ENCODE measurements at places on chromosomes 2 and 18. TPM values are rescaled to one million over a fixed set of nuclear protein-coding genes. Genes with fewer than 3 reads are reported as not detected.

DNA sequence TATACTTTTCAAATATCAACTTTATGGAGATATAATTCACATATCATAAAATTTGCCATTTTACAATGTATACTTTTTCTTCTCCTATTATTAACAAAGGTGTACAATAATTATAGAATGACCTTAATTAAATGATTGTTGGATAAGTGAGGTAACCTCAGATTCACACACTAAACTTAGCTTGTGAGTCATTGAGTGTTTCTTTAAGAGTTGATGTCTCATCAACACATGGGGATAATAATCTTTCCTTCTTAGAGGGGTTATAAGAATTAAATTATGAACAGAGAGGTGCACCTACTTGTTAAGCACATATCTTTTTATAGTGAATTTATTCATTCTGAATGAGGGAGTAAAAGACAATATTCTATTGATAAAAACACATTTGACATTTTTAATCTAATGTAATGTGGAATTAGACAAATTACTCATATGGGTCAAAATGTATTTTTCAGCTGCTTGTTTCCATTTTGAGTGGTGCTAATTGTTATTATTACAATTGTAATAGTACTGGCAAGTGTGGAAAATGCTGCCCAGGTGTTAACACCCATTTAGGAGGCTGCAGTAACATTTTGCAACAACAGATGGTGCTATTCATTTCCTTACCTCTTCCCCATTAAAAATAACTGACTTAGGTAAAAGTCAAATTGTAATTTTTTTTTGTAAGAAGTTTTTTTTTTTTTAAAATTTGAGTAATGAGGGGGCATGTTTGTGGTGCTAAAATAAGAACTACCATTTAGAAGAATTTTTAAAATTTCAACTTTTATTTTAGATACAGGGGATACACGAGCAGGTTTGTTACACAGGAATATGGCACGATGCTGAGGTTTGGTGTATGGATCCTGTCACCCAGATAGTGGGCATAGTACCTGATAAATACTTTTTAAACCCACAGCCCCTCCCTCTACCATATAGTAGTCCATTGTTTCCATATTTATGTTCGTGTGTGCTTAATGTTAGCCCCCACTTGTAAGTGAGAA lies 32.1 kb upstream of the DYNAP start:
- DNase-seq, result no peak

The CXCR4 gene
- 4.4 TPM for total RNA-seq

DNA sequence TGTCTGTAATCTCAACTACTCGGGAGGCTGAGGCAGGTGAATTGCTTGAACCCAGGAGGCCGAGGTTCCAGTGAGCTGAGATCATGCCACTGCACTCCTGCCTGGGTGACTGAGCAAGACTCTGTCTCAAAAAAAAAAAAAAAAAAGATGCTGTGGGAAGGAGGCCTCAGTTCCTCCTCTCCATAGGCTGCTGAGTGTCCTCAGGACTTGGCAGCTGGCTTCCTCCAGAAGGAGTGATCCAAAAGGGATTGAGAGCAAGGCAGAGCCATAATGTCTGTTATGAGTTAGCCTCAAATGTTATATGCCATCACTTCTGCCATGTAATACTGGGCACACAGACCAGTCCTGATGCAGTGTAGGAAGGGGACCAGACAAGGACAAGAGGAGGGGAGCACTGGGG lies 6.6 kb upstream of the NPC1 start:
- DNase-seq, result no peak

The CCDC121 gene
- total RNA-seq, result 3.5 TPM

- peak; percentile 24 for DNase-seq
Observed at GRCh38 chr2:70668911-70669310, 99.1 kb downstream of the ADD2 start.

GRCh38 chr2:156565066-156565710 lies 129.0 kb downstream of the GPD2 start:
- DNase-seq, result no peak

DNA sequence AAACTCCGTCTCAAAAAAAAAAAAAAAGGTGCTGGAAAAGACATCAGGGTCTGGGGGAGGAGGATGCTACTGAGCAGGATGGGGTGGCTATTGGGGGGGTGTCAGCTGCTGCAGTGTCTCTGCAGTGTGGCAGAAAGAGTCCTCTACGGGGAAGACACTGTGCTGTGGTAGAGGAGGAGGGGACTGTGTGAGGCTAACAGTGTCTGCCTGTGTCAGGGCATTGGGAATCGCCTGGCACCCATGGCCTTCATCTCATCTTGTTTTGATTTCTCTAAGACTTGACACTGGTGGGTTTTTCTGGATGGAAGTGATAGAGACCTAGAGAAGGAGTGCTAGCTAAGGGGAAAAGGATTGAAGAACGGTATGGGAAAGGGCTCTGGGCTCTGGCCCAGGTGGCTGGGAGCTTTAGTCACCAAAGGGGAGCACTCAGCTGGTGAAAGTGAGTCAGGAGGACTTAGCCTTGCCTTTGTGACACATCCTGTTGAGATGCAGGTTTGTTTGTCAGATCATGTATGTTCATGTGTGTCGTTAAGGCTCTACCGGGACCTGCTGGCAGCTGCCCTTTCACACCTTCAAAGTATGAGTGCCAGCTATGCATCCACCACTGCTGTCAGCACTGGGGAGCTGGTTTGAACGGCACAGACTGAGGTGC lies 58.0 kb downstream of the FARP2 start:
- DNase-seq, result no peak

The FAM228A gene
- total RNA-seq, result 0.35 TPM

DNA sequence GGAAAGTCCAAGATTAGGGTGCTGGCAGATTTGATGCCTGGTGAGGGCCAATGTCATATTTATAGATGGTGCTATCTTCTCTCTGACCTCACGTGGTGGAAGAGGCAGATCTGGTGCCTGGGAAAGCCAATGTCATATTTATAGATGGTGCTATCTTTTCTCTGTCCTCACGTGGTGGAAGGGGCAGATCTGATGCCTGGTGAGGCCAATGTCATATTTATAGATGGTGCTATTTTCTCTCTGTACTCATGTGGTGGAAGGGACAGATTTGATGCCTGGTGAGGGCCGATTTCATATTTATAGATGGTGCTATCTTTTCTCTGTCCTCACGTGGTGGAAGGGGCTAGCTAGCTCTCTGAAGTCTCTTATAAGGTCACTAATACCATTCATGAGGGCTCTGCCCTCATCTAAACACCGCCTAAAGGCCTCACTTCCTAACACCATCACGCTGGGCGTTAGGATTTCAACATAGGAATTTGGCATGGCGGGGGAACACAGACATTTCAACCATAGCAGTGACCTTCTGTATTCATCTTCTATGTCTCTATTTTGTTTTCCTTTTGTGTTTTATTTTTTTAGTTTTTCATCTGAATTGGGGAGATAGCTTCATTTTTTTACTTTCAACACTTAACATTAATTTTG lies 278.4 kb downstream of the SPAG16 start:
- no peak for DNase-seq

DNA sequence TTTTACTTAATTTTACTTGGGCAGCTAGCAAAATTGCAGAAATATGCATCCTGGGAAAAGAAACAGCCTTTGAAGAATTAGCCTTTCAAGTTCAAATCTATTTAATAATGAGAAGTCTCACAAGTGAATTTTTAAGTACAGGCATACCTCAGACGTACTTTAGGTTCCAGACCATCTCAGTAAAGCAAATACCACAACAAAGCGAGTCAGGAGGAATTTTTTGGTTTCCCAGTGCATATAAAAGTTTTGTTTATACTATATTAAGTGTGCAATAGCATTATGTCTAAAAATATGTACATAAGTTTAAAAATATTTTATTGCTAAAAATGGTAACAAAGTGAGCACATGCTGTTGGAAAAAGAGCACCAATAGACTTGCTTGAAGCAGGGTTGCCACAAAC lies 50.8 kb upstream of the TWSG1 start:
- DNase-seq, result no peak

The CRYGD gene
- total RNA-seq, result not detected

DNA sequence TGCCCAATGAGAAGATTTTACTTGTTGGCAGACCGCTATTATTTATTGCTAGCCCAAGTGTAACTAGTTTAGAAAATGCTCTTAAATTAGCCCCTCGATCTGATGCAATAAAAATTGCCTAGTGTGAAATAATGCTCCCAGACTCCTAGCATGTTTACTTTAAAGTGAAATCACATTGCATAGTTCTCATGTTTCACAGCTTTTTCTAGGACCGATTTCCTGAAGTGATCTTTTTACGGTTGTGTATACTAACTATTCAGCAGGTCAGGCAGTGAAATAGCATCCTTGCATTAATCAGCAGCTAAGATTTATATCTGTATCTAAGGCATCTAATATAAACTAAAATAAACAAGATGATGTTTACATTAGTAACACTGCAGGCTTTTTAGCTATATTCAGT lies 52.4 kb downstream of the PMS1 start:
- no peak for DNase-seq

DNA sequence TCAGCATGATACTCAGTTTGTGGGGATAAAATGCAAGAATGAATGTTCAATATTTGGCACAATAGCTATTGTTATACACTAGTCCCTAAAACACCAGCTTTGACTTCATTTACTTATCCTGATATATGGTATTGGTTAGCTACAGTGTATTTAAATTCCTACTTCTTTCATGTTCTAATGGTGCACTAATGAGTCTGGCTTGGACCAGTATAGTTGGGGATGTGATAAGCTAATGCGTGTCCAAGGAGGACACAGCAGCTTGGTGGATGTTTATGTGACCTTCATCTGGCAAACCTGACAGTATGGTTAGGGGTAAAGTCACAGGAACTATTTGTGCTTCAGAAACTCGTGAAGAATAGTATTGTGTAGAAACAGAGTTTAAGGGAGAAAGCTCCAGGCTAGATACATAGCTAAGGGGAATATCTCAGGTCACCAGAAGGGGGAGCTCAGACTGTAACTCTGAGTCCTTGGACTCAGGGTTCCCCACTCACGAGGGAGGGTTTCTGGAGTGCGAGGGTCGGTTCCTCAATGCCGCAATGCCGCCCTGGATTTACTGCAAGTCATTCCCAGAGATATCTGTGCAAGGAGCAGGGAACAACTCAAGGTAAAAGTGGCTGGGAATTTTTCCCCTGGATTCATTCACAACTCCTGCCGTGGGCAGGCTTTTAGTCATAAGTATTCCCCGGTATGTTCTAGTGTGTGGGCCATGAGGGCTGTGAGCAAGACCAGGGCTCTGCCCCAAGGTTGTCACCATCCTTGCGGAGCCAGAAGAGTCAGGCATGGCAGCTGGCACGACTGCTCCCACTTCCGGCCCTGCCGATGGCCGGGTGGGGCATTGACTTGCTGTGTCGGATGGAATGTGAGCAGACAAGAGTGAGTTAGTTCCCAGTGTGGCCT lies 14.5 kb downstream of the IL1R2 start:
- no peak for DNase-seq

DNA sequence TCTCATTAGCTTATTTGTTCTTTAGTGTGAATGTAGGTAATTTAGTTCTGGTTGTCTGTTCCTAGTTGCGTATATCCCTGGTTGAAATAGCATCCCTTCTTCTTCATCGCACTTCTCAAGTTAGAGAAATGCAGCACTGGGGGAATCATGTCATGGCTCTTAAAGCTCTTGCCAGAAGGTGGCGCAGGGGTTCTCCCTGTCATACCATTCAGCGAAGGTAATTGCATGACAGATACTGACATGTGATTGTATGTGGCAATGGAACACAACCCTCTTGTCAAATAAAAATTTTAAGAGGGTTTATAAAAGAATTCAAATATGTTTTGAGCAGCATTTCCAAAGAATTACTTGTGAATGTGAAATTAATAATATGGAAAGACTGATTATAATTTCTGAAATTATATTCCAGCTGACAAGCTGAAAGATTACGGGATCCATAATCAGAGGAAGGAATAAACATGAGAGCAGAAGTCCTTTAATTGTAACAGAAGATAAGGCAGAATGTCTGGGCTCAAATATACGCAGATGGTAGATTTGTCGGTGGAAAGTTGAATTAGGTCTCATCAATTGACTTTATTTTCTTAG lies 411.7 kb downstream of the DSEL start:
- DNase-seq, result no peak

- no peak for DNase-seq
Observed at GRCh38 chr18:75477900-75478299, 50.4 kb upstream of the SMIM21 start.

DNA sequence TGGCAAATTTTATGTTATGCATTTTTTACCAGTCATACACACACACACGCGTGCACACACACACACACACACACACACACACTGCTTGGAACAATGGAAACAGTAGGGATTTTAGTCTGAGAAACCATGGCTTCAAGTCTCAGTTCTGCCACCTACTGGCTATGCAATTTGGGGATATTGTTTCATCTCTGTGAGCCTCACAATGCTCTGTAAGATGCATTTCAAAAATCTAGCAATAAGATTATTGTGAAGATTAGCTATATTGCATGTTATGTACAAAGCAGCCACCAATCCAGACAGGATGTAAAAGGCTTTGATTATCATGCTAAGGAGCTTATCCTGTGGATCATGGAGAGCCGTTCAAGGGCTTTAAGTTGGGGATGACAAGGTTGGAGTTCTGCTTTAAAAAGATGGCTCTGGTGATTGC lies 401.4 kb downstream of the NBAS start:
- no peak for DNase-seq

DNA sequence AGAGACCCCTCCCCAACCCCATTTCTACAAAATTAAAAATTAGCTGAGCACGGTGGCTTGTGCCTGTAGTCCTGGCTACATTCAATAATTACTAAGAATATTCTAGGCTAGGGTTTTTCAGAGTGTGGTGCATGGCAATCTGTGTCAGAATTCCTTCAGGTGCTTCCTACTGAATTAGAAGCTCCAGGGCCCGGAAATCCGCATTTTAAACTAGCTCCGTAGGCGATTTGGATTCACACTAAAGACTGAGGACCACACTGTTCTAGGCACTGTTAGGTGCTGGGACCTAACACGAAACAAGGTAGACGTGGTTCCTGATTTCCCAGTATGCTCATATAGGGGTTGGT lies 628 bp upstream of the ZFAND2B start:
- no peak for DNase-seq

GRCh38 chr2:30862054-30862651 lies 54.9 kb upstream of the CAPN13 start:
- no peak for DNase-seq

GRCh38 chr2:239261796-239262483 lies 138.9 kb downstream of the HDAC4 start:
- DNase-seq, result peak; percentile 69

- peak; percentile 54 for DNase-seq
Observed at GRCh38 chr2:232540441-232541041, 1.0 kb downstream of the CHRNG start.

The KCNE4 gene
- 1.7 TPM for total RNA-seq

GRCh38 chr18:30328839-30329238 lies 713.7 kb downstream of the DSC3 start:
- DNase-seq, result no peak

DNA sequence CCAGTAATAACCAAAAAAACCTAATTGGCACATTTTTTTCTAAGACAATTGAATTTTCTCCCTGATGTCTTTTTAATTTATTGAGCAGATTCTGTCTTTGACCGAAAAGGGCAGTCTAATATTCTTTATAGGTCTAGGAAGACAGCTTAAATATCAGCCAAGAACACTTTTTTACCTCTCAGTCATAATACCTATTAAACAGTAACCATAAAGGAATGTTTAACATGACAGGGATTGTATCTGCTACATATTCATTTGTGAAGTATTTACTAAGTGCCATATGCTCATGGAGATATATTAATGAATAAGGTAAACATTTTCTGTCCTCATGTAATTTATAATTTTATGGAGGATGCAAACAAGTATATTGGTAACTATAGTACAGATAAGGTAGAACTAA lies 3.1 kb upstream of the HTR2B start:
- DNase-seq, result no peak
